ENCODE measurements at places on chromosomes 6 and 20.

DNA sequence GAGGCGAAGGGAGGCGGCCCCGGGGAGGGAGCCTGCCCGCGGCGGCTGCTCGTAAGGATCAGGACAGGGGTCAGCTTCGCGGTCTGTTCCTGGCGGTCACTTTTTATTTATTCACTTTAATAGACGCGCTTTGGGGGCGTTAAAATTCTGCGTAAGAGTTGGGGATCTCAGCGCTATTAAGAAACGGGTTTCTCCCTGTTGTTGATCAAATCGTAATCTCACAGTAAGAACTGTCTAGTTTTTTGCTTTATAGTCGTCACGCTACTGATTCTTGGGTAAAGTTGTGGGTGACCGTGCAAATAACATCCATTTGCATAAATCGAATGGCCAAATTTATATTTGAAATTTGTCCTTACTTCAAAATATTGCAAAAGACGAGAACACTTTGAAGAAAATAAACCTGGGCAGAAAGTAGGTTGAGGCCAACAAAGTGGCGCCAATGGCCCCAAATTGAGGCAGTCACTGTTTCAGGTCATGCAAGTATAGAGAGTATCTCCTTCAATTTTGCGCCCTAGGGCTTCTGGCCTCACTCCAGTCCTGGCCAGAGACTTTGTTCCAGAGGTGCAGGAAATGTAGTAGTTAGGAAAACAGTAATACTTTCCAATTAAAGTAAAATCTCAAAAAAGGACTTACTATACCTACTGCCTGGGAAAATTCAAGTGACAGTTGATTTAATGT, 963 bp upstream of the RMND1 start:
- DNase-seq = peak; percentile 58

DNA sequence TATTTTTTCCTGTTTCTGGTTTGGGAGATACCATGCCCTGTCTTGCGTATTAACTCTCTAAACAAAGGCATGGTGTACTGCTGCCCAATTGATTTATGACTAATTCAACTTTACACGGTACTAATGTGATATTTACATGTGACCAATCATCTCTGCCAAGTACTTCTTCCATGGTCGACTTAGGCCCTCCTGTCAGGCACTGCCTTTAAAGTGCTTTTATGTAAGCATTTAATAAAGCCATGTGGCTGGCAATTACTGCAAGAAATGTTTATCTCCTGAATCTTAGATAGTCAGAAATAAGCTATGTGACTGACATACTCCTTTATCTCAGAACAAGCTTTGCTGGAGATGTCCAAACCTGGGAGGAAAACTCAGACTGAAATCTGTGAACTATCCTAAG, 323.4 kb downstream of the BTBD3 start:
- no peak for DNase-seq

DNA sequence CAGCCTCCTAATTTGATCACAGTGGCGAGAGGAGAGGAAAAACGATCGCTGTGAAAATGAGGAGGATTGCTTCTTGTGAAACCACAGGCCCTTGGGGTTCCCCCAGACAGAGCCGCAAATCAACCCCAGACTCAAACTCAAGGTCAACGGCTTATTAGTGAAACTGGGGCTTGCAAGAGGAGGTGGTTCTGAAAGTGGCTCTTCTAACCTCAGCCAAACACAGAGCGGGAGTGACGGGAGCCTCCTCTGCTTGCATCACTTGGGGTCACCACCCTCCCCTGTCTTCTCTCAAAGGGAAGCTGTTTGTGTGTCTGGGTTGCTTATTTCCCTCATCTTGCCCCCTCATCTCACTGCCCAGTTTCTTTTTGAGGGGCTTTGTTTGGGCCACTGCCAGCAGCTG, 28.7 kb downstream of the SAYSD1 start:
- DNase-seq = no peak

GRCh38 chr6:44715188-44715587, 327.7 kb downstream of the CDC5L start:
- no peak for DNase-seq

DNA sequence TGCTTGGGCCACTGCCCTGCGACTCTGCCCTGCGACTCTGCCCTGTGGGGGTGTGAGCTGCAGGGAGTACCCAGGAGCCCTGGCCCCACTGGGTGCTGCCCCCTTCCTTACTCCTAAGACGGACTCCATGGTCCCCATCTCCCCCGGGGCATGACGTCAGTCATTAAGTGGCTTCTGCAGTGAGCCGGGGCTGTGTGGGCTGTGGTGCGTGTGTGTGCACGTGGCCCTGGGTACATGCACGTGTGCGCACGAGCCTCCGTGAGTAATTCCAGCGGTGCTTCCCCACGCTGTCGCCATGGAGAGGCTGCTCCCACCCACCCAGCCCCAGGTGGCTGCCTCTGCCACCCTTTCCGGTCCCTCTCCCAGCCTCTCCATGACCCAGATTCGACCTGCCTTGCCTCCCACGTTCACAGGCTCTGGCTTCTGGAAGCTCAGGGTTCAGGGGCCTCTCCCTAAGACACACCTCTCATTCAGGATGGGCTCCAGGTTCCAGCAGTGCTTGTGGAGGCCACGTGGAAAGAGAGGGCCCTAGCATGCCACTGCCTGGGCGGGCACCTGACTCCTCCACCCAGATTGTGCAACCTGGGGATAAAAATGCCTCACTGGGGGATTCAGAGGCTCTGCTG, 88.3 kb downstream of the DLGAP4 start:
- peak; percentile 72 for DNase-seq

- no peak for DNase-seq
Observed at GRCh38 chr20:46973766-46974165, 79.1 kb downstream of the EYA2 start.

GRCh38 chr6:122809691-122810090, 20.6 kb downstream of the SMPDL3A start:
- DNase-seq = no peak

DNA sequence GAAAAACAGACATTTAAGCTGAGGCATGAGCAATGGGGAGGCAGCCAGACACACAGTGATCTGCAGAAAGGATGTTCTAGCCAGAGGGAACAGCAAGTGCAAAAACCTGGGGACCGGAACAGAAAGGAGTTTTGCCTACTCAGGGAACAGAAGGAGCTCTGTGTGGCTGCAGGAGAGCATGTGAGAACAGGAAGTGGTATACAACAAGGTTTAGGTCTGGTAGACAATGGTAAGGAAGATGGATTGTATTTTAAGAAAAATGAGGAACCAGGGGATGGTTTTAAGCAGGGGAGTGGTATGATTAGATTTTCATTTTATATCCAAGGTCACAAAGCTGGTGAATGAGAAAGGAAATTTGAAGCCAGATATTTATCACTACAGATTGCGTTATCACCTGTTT, 157.5 kb downstream of the UNC5CL start:
- DNase-seq = no peak

DNA sequence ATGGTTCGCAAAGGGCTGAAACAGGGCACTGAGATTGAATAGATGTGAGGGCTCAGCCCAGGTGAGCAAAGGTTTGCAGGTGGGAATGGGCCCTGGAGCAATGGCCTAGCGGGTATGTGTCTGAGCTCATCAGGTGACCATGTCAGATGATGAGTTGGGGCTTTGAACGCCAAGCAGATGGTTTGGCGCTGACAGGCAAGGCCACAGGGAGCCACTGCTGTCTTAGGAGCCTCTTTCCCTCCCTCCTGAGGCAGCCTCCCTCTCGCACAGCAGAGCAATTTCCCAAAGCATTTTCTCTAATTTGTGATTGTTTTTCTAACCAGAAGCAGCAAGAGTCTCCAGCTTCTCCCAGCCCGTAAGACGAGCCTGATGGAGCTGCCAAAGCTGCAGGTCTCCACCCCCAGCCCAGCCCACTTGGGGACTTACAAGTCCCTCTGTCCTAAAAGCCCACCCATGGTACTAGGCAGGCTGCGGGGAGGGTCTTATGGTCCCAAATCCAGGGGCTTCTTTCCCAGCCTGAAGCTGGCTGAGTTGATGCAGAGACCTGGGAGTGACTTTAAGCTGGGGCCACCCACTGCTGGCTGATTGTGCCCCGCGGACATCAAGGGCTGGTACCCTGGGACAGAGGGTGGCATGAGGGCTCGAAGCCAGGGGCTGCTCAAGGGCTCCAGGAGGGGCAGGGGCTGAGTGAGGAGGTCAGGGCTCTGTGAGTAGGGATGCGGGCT, 11.6 kb downstream of the CDH22 start:
- no peak for DNase-seq

DNA sequence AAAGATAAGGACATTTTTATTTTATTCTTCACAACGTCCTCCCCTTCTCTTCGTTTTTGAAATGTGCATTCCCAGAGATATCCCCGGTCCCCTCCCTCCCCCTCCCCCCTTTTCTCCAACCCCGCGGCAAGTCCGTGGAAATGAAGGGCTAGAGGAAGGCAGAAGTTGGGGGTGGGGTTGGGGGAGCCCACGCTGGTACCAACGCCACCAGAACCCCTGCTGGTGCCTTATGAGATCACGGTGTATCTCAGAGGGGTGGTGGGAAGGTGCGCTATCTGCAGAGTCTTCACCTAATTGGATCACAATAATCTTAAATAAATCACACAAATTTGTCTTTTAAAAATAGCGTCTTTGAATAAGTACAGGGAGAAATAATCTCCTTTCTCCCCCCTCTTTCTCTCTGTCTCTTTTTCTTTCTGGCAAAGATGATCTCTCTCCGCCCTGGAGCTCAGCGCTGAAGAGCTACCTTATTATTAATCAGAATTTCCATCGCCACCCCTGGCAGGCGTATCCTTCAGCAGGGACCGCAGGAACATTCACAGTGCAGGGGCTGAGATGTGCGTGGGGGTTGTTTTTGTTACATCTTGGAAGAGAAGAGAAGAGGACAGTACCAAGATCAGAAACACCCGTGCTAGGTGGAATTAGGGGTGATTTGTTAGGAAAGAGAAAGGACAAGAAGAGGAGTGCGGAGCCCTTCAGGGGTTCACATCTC, 915 bp downstream of the CLVS2 start:
- no peak for DNase-seq

- DNase-seq = no peak
Observed at GRCh38 chr6:224350-224749, 67.9 kb upstream of the DUSP22 start.

GRCh38 chr6:130593948-130594347, 228.1 kb downstream of the TMEM200A start:
- DNase-seq = no peak

- peak; percentile 55 for DNase-seq
Observed at GRCh38 chr6:80174900-80175572, 68.6 kb downstream of the BCKDHB start.

Measured in Daoy (cell line).